ENCODE measurements at places on chromosomes 6 and 20. TPM values are rescaled to one million over a fixed set of nuclear protein-coding genes. Genes with fewer than 3 reads are reported as not detected.

RIPOR3 gene
- 0.29 TPM for total RNA-seq

GRCh38 chr6:108582618-108583017 lies 21.9 kb downstream of the FOXO3 start:
- DNase-seq: no peak

- no peak for DNase-seq
Observed at GRCh38 chr6:19320111-19320581, 517.0 kb upstream of the ID4 start.

DNA sequence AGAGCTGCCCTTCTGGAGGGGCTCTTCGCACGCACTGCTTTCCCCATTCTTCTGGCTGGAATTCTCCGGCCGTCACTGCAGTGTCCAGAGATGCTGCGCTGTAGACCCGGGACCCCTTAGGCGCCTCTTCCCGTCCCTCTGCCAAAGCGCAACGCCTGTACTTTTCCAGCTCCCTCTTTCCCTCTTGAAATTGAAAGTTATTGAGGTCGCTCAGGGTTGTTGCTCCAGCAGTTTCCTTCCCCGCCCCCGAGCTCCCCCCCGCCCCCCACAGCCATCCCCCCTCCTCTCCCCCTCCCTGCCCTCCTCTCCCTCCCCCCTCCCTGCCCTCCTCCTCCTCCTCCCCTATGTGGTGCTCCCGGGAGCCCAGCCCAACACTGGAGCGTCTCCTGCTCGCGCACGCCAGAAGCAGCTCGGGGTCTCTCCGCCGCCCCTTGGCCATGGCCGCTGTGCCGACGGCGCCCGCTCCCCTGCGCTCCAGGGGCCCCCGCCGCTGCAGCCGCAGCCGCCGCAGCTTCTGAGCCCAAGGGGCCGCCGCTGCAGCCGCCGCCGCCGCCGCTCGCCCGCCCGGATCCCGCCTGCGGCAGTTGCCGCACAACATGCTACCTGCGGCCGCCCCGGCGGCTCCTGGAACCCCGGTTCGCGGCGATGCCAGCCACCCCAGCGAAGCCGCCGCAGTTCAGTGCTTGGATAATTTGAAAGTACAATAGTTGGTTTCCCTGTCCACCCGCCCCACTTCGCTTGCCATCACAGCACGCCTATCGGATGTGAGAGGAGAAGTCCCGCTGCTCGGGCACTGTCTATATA lies at the start of gene RSPO3:
Gene RSPO3 (plus strand): TSS at position 374 of the 804 bp plus-strand sequence. CDS start 522 bp downstream, outside the sequence.
- no peak for DNase-seq
